Stimulated activated CD4-positive, alpha-beta T cell treated with anti-CD3 and anti-CD28 coated beads, Interleukin-1b, Interleukin-23, amount 100 ng/mL, for 1 hour (primary cell): ENCODE measurements at places on chromosomes 2 and 18.

DNA sequence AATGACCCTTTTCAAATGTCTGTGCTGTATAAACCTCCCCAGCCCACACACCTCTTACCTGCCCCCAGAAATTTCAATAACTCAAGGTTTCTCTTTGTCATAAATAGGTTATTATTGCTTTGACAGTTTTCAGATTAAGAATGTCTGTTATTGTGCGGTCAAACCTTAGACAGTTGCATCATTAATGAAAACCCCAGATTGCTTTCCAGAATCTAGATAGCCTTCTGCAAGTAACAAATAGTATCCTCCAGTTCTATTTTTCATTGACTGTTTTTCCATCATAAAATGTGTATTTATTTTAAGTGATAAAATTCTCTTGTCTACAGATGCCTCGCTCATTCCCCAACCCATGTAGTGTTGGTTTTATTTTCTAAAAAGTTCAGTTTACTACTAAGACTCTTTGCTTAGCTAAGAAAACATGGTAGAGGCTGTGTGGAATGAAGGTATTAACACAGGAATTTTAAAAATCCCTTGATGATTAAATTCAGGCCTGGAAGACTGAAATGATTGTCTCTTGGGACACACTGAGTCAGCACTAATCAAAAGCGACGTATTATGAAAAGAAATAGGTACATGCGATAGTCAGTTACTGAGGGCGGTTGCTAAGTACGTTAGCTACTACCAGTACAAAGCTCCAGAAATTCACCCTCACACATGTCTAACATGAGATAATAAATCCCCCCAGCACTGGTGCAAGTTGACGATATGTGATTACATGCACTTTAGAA lies 38.4 kb upstream of the ITGAV start:
- DNase-seq = no peak

DNA sequence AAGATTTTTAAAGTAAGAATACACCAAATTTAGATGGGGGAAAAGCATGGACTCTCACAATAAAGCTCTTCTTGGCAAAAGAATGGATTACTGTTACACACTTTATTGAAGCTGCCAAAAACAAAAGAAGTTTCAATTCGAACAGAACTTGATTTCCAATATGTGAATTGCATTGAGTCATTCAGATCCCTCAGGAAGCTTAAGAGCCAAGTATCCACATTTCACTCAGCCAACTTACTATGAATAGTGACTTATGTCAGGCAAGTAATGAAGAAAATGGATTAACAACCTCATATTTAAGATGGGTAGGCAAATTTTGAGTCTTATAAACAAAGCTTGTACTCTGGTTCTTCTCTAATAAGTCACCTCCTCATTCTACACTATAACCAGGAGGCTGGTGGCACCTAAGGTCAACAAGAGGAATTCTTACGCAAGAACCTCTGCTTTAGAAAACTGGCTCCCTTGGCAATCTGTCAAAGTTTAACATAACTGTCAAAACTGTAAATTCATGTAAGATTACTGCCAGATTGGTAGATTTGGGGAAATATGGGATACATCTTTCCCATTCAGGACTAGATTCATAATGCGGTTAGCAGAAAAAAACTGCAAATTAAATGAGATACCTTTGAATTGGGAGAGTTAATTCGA lies 6.0 kb downstream of the HADHA start:
- DNase-seq = no peak

- no peak for DNase-seq
These were observed 2.3 kb downstream of the KIF5C start for GRCh38 chr2:148877403-148877740.

GRCh38 chr2:28055325-28055970 lies 164.9 kb downstream of the BABAM2 start:
- no peak for DNase-seq

- no peak for DNase-seq
These were observed 219.7 kb upstream of the EPHA4 start for GRCh38 chr2:221791844-221792243.

GRCh38 chr2:42458396-42458795 lies 35.4 kb downstream of the KCNG3 start:
- DNase-seq = no peak

DNA sequence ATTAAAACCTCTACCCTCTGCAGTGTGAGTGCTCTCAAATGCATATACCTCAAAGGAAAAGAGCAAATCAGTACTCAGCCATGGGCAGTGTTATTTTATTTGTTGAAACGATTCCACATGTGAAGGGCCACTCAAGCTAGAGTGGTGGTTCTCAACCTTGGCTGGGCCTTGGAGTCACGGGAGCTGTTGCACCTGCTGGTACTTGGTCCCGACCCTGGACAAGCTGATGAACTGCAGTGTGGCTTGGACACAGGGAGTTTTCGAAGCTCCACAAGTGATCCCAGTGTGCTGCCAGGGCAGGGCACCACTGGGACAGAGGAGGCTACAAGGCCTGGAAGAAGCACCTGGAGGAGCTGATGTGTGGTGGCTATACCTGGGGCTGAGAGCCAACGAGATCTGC lies 19.7 kb downstream of the GNLY start:
- no peak for DNase-seq

DNA sequence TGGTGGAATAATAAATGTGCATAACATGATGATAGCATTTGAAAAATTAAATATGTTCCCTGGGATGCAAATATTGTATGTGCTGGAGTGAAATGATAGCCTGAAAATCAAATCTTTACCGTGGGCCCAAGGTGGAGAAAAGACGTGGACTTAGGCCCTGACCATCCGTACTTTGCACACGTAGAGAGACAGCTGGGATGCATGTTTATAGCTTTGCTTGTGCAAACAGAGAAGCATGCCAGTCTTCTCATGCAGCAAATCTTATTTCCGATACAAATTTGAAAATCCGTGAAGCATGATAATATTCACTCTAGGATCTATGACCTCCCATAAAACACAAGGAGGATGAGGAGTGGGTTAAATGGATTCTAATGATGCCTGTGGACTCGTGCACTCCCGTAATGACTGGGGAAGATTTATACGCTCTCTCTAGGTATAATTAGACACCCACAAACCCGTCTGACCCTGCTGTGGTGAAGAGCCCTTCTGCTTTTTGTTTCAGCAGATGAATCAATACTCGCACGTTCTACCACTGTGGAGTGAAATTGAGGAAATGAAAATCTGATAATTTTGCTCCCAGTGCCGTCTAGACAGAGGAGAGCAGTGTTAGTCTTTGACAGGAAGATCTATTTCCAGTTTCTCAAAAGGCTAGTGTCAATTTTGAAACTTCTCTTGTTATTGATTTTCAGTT lies 810.3 kb upstream of the SALL3 start:
- no peak for DNase-seq

- DNase-seq = no peak
These were observed 91.4 kb upstream of the OTOS start for GRCh38 chr2:240231838-240232244.

DNA sequence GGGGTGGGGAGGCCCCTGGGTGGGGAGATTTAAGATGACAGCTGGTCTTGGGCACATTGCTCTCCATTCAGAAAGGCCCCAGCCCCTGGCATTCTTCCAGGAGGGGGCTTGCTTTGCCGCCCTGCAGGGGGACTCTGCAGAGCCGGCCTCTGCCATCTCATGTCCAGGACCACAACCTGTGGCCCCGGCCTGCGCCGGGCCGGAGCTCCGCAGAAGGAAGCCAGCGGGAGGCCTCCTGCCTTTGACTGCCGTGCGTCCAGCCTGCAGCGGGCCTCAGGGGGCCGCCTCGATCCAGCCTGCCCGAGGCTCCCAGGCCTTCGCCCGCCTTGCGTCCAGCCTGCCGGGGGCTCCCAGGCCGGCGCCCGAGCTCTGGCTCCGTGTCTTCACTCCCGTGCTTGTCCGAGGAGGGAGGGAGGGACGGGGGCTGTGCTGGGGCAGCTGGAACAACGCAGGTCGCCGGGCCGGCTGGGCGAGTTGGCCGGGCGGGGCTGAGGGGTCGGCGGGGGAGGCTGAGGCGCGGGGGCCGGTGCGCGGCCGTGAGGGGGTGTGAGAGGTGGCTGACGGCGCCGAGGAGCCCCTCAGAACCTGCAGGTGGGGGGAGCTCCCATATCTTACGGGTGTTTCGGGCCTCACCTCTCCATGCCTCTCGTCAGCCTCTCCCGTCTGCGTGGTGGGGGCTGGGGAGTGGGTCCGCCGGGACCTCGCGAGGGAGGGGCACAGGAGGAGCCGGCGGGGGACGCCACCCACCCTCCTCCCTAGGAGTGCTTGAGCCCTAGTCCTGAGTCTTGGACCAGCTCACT lies 20.4 kb downstream of the GPC1 start:
- no peak for DNase-seq

DNA sequence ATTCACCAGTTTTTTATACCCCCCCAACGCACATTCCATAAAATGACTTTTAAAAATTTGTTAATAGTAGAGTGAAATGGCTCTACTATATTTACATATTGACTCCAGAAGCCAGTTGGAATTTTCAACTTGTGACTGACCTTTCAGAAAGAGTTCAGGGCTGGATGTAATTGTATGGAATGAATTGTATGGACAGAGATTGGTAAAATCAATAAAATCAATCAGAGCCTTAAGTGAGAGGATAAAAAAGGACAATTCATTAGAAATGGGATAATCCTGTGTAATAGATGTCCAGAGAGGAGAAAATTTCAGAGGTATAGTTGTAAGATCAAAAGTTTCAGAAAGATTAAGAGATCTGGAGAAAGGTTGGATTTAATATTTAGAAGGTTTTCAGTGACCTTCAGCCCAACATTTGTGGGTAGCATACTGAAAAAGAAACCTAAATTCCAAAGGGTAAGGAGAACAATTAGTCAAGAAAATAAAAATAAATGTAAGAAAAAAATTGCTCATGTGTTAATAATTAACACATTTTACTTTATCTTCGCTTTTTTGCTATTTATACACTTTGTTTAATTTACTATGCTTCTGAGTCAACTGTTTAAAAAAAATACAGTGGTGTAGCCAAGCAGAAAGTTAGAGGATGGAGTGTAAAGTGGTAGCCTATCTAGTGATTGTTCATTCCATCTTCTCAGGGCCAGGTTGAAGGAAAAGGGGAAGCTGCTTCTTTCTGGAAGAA lies 385.4 kb upstream of the TMEFF2 start:
- no peak for DNase-seq

DNA sequence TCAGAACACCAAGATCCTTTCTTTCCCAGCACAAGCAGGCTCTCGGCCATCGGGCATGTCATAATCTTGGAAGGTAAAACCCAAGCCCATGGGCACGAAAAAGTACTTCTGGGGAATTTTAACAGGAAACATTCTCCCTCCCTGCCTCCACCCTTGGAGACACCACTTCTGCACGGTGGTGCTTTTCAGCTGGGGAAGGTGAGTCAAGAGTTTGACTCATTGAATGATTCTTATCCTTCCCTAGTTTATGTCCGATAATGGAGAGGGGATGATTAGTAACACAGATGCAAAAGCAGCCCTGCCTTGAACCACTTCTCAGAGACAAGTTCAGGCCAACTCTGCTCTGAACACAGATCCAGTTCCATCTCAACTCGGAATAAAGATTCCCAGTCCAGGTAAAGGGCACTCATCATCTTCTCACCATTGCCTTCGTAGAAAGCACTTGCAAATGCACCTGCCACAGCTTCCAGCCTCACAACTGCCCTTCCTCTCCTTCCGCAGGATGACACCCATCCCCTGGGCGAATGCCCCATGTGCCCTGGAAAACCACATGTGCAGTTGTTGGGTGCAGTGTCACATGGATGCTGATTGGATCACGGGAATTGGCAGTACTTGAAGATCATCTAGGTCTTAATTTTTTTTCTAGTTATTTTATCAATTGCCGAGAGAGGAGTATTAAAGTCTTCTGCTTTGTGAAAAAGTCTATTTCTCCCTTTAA lies 136.2 kb downstream of the PXDN start:
- DNase-seq = no peak

DNA sequence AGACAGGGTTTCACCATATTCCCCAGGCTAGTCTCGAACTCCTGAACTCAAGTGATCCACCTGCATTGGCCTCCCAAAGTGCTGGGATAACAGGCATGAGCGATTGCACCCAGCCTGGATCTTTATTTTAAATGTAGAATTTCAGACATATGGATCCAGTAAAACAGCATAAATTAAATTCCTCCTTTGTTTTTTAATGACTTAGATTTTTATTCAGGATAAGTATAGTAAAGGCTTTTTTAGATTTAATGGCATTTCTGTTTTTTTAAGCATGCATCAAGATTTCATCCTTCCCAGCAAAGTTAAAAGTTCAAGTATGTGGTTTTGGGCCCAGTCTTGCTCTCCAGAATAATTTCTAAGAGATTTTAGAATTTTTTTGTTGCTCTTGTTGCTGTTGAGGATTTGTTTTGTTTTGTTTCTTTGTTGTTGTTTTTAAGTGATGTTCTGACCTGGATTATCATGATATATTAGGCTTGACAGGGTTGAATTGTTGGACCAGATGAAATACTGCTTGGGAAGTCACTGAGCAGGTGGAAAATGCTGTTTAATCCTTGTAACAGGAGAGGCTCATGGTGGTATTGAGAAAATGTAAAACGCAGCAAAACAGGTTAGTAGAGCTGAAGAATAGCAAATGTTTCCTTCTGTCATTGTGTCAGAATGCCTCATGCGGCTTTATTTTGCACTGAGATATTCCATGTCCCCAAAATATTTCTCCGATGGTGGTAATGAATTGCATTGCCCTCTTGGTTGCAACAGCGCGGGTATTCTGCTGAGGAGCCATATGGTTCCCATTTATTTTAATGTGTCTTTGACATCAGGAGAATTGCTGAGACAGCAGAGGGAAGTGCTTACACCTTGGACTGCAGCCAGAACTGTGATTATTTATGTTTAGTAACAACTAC lies 147.9 kb downstream of the GALNT3 start:
- no peak for DNase-seq

GRCh38 chr2:98498703-98499440 lies 54.2 kb downstream of the INPP4A start:
- DNase-seq = no peak

GRCh38 chr2:201618744-201619662 lies 24.3 kb downstream of the TMEM237 start:
- DNase-seq = no peak
